ENCODE measurements at places on chromosomes 16 and 17.

- no peak for DNase-seq
Observed at GRCh38 chr17:46791531-46791930, 27.0 kb downstream of the WNT3 start.

DNA sequence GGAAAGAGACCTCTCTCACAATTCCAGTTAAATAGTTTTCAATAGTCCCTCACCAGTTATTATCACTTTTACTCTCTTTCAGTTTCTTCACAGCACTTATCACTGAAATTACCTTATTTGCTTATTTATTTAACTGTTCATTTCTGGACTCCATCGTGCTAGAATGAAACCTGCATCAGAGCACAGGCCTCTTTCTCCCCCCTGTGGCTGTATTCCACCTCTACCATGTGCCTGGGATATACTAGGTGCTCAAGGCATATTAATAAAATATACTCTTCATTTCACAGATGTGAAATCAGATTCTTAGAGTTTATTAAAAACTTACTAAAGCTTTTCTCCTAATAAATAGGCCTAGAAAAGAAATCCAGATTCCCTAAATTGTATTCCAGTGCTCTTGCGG lies 308.9 kb upstream of the MON1B start:
- no peak for DNase-seq

DNA sequence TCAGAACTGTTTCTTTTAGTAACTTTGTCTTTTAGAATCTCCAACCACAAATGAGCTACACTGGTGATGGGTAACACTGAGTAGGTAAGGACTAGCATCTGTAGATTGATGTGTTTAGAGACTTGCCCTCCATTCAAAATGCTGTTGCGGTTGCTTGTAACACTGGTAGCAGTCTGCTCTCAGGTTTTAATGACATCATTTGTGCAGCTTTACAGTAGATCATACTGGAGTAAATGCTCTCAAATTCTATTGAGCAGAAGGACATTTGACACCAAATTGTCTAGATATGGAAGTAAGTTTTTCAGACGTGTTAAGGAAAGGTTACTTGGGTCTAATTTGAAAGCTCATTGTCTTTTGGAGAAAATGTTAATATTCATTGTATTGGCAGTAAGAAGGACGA lies 98.8 kb downstream of the NLK start:
- no peak for DNase-seq

DNA sequence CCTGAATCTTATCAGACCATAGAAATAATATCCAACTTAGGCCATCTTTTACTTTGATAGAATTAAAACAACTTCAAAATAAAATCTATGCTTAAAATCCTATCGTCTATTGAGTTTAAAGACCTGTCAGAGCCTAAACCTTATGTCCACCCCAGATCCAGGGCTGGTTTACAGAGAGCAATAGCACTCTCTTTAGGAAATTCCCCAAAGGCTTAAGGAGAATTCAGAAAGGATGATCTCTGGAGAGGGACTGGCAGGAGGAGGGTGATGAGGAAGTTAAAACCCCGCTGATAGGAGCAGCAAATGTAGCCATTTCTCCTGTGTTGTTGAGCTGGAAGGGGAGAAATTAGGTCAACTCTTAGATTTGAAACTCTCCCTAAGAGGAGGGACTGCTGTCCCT lies 175.3 kb downstream of the HS3ST4 start:
- no peak for DNase-seq

GRCh38 chr17:79933863-79934652 lies 94.8 kb upstream of the CBX4 start:
- no peak for DNase-seq

GRCh38 chr17:31318298-31318801 lies 3.1 kb downstream of the EVI2A start:
- no peak for DNase-seq

- DNase-seq = no peak
Observed at GRCh38 chr17:60468371-60468770, 46.1 kb downstream of the CHCT1 start.

GRCh38 chr17:37512442-37513068 lies 22.9 kb downstream of the DUSP14 start:
- DNase-seq = no peak

DNA sequence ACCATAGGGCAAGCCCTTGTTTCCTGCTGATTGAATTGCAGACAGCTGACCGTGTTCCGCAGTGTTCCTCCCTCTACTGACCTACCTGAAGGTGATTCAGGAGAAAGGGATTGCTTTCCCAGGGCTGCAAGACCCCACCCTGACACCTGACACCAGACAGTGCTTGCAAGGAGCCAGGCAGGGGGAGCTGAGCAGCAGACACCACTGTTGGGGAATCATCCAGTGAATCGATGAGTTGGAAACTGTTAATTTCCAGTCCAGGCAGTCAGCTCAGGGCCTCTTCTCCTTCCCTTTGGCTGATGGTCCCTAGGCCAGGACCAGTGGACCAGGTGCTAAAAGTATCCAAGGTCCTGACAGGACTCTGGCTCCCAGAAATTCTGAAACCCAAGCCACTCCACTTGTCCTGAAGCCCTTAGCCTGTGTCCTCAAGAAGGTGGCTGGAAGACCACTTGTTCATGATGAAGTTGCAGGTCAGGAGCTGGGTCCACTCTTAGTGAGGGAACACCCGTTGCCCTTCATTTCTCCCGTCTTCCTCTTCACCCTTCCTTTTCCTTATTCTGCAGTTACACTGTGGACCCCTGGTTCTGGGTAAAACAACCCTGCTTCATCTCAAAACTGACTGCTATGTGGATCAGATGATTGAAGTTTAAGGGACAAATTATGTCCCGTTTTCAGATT lies 9.5 kb upstream of the UNK start:
- no peak for DNase-seq

GRCh38 chr16:79653373-79653891 lies 52.9 kb upstream of the MAF start:
- DNase-seq = no peak

GRCh38 chr17:58189436-58190146 lies 2.9 kb upstream of the EPX start:
- no peak for DNase-seq

DNA sequence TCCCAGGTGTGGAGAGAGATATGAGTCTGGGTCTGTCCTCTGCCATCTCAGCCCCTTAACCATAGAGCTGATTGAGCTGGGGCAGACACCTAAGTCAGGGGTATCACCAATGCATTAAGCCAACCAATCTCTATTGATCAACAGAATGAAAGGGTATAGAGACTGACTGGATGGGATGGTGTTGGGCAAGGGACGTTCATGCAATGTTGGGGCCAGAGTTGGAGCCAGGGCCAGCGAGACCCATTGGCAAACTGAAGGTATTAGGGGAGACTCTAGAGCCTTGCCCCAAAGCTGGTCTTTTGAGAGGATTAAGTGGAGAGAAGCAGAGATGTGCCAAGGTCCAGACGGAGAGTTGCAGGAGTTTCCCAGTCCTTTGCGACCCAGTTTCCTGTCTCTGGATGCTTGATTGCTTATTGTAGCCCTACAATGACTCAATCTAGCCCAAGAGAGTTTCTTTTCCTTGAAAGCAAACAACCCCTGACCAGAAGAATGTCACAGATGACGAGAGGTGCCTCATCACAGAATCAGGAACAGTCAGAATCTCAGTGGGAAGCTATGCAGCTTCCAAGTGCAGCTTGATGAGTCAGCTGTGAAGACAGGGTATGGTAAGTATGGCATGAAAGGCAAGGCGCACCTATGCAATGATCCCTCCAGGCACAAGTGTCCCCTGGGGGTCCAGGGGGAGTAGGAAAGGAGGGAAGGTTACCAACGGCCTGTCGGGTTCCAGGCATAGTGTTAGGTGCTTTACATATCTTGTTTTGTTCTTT lies 137.2 kb downstream of the UTP18 start:
- no peak for DNase-seq

GRCh38 chr17:16432017-16432416 lies 16.6 kb downstream of the TRPV2 start:
- no peak for DNase-seq

DNA sequence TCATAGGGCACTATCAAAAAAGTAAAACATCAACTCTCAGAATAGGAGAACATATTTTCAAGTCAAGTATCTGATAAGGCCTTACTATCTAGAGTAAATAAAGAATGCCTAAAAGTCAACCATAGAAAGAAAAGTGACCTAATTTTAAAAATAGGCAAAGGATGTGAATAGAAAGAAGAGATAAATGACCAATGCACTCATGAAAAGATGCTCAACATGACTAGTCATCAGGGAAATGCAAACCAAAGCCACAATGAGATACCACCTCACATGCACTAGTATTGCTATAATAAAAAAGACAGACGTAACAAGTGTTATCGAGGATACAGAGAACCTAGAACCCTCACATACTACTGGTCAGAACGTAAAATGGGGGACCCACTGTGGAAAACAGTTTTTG lies 90.8 kb downstream of the DYNLRB2 start:
- no peak for DNase-seq

DNA sequence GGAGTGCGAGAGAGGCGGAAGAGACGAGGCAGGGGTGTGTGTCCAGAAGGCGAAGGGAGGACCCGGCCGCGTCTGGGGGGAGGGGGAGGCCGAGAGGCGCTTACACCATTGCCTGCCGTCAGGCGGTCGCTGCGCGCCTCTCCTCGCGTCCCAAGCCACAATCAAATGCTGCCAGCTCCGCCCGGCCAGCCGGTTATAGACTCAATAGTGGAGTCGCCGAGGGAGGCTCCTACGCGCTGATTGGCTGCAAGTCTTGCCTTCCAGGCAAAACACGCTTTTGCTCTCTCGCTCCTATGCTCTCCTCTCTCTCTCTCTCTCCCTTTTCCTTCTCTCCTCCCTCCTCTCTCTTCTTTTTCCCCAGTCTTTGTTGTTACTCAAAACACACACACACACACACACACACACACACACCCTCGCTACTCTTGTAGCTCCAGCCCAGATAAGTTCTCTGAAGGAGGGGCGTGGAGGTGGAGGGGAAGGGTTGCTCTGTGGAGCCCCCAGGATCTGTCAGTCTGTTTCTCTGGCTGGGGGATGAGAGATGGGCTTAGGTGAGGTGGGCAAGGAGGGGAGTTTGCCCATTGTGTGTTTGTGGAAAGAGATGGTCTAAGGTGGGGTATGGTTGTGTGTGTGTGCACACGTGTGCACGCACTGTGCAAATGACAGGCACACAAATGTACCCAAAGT lies at the start of gene DLX3:
Gene DLX3, minus strand, starts transcription at position 170 of the 684 bp plus-strand sequence. CDS start 226 bp downstream, outside the sequence.
- no peak for DNase-seq

DNA sequence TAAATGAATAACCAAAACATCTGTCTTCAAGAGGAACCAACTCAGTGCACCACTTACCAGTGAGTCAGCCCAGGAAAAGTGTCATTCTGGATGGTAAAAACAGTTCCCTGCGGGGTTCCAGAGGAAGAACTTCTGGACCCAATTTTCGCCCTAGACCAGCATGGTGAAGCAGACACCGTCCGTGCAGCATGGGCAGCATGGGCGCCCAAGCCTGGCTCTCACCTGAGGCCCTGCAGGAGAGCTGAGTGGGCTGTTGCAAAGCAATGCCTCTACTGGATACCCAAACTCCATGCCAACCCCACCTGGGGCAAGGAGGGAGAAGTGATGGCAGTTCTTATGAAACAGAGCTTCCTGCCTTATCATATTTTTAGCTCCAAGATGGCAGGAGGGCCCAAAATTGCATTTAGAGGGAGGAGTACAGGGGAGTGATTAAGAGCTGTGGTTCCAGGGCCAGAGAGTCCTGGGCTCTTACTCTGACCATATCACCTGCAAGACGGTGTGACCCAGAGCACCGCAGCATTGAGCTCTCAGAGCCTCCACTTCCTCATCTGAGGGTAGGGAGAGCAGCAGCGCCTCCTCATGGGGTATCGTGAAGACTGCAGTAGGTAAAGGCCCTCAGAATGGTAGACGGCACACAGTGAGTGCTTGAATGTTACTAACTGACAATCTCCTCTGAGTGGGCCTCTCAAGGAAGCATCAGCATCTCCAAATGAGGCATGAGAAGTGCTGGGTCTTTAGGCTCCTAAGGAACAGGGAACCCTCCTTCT lies 16.6 kb upstream of the INPP5K start:
- no peak for DNase-seq

GRCh38 chr17:4394208-4395110 lies 28.0 kb upstream of the UBE2G1 start:
- no peak for DNase-seq

GRCh38 chr17:76585033-76585648 lies 519 bp downstream of the ST6GALNAC2 start:
- no peak for DNase-seq

DNA sequence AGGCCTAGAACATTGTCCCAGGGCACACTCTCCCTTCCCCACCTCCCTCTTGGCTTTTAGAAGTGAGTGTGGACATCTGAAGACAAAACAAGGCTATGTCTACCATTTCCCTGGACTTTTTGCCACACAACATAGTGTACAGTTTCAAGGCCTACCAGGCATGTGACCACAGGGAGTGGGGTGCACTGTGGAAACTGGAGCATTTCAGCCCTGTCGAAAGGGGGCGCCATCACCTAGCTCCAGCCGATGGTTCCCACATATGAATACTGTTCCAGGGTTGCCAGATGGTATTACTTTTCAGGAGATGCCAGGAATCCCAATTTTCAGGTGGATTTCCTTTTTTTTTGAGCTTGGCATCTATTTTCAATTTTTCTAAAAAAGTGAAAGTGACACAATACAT lies 140.7 kb downstream of the KATNIP start:
- DNase-seq = no peak

DNA sequence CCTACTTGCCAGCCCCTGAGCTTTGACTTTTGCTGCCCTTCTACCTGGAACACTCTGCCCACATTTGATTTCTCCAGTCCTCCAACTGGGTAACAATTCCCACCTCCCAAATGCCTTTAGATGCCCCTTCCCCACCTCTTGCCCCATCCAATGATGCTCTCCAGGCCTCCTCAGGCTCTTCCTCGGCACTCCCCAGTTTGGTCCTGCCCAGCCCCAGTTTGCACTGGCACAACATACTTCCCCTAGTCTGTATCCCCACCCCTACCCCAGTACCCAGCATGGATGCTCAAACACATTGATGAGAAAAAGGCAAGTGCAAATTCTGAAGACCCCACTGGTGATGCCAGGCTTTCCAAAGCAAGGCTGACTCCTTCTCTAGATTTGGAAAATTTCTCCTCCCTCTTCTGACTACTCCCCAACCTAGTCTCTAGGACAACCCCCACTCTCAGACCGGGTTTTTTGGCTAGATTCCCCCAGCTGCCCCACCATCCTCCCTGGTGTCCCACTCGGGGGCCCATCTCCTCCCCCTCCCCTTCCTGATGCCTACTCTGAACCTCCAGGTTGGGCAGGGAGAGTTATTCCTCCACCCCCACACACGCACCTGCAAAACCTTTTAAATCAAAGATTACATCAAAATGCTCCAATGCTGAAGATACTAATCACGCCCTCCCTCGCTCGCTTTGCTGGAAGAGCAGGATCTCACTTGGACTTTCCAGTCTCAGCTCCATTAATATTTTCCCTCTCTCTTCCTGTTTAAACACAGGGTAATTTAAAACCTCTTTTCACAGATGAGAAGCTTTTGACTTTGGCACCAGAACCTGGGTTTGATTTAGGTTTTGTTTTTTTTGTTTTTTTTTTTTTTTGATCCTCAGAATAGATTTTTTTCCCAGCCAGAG lies 94.9 kb downstream of the TMEM132E start:
- no peak for DNase-seq

- DNase-seq = no peak
Observed at GRCh38 chr16:49630783-49631182, 225.1 kb downstream of the ZNF423 start.

Data from right renal pelvis (tissue), 4 donors.